GM10248 (cell line): ENCODE measurements at places on chromosomes 3 and 15.
A peak's percentile ranks its signal among the peaks of the same experiment; 100 is the strongest.

GRCh38 chr15:59352683-59353082 is 20.0 kb downstream of the MYO1E start:
- no peak for DNase-seq

DNA sequence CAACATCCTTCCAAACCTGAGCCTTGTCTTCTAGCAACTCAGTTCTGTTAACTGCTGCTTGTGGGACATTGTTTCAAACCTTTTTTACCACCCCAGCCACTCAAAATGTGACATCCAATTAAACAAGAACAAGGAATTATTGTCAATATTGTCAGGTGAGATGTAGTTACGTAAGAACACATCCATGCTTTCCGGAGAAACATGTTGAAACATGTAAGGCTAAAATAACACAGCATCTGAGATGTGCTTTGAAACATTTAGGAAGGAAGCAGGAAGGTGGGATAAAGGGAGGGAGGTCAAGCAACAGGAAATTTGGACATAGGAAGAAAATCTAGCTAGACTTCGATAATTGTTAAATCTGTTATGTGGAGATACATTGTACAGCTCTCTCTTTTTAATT is 50.9 kb upstream of the PRICKLE2 start:
- DNase-seq, result no peak

DNA sequence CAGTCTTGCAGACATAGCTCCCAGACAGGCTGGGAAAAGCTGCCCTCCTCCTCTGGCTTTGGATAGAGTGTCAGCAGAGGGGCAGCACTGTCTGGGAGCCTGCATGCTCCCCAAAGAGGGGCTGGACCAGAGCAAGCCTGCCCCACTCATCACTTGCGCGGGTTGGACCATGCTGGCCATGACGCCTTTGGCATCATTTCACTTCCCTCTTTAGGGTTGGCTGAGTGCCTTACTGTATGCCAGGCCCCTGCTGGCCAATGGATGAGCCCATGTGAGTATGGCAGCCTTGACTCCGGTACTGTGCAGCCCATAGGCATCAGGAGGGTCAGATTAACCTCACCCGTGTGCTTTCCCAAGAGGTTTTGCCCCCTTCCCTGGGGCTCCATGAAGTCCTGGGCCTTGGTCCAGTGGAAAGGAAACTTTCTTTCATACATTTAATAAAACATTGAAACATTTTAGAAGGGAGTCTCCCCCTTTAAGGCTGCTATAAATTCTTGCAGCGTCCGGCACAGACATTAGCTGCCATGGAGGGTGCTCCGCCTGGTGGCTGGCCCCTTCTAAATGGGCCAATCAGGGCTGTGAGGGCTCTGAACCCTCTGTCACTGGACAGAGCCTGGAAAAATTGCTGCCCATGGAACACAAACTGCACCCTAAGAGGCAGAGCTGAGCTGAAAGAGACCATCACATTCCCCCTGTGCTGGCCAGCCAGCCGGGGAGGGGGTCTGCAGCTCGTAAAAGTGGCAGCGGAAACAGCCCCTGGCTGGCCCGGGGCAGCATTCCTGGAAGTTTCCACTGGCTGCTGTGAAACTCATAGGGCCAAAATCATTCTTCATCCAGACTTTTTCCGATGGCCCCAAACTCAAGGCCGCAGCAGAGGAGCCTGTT is 20.8 kb upstream of the DUSP7 start:
- DNase-seq, result no peak

- DNase-seq, result peak; percentile 85
Observed at GRCh38 chr3:141441381-141442364, 45.2 kb upstream of the RASA2 start.

DNA sequence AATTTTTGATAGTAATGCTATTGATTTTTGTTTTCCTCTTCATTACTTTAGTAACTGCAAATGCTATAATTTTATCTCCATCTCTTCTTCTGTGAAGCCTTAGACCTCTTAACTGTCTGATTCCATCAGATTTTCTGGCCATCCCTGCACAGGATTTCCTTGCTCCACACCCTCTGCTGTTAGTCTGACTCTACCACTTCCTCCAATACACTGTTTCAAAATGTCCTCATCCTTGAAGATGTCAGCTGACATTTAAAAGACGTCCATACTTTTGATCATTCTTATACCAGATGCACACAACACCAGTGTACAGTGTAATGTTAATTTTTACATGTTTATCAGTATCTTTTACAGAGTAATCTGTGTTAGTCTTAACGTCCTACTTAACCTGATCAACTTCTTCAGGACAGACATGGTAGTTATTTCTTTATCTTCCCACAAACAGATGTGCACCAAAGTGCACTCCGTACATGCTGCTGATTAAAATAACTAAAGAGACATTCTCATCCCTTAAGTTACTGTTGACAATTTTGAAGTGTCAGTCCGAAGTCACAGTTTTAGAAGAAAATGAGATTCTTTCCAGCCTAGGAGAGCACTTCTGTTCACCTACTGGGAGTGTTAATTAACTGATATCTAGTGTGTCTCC is 102.4 kb upstream of the RASGRP1 start:
- no peak for DNase-seq

GRCh38 chr3:9795207-9795606 is 2.3 kb downstream of the ARPC4 start:
- DNase-seq, result peak; percentile 43

DNA sequence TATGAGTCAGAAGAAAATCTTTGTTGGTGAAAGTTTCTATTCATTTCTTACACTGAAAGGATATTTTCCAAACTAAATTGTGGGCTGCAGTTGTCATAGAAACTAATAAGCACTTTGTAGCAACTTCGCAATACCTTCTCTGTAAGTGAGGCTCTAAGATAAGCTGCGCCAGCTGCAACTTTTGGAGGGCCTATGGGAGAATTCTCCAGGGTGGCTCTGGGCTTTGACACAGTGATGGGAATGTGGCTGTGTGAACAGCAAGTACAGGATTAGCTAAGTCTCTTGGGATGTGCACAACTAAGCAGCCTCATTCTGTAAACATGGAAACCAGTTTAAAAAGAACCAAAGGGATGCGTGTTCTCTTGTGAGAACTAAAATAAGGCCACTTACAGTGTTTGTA is 124.6 kb upstream of the SGO1 start:
- DNase-seq, result no peak

DNA sequence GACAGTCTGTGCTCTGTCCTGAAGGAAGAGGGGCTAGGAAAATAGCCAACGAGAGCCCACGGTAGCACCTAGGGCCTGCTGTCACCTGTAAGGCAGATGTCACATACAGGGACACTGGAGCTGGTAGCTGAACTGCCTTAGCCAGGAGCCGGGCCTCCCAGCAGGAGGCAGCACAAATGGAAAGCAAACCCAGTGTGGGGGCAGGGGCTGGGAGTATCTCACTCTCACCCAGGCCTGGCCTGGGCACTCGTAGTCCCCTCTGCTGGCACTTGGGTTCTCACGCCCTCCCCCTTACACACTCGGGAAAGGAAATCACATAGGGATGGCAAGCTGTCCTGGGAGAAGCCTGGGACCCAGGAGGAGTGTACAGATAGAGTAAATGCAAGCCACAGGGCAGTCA is 173.1 kb upstream of the CHRNA7 start:
- no peak for DNase-seq

- DNase-seq, result no peak
Observed at GRCh38 chr3:171001957-171002694, 24.4 kb downstream of the SLC2A2 start.

GRCh38 chr3:29026286-29026685 is 254.6 kb upstream of the RBMS3 start:
- DNase-seq, result no peak

DNA sequence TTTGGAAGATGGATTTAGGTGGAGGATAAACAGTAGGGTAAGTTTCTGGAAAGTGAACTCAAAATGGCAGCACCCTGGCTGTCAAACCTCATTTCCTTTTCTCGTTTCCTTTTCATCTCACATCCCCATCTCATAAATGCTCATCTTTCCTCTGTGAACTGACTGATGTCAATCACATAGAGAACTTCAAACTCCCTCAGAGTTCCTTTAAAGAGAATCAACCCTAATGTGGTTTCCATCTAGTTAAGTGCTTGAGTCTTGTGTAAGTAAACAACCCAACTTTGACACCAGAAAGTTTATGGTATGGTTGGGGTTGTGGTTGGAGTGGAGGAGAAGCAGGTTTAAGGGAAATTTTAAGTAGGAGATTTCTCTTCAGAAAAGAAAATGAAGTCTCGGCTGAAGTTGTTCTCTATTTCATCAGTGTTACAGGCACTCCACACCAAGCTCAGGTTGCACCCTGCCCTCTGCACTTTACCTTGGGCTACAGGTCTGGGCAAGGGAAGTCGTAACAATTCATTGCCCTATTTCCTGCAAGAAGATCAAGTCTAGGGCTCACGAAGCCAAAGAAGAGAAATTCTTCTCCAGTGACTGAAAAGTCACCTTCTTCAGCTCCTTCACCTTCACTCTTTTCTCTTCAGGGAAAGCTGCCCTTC is 34.4 kb upstream of the TNIK start:
- no peak for DNase-seq

GRCh38 chr15:100245855-100246254 is 95.9 kb downstream of the ADAMTS17 start:
- DNase-seq, result no peak

GRCh38 chr3:124442463-124442862 is 287.8 kb upstream of the UMPS start:
- no peak for DNase-seq

- no peak for DNase-seq
Observed at GRCh38 chr3:147030274-147030673, 376.1 kb downstream of the ZIC4 start.

GRCh38 chr3:11717768-11718636 is 74.3 kb upstream of the VGLL4 start:
- no peak for DNase-seq

DNA sequence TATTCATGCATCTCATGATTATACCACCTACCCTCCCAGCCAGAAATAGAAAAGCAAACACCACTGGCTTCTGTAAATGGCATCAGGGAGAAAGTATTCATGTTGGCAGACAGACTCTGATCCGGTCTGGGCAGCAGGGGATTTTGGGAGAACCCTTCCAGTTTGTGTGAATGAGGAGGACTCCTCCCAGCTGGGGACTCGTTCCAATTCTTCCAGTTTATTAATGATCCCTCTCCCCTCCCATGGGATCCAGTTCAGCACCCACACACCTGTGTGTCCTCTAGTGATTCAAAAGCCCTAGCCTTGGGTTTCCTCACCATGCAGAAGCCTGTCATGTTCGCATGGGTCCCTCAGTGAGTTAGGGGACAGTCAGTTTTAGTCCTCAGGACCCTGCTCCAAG is 110.9 kb downstream of the IQSEC1 start:
- no peak for DNase-seq

- no peak for DNase-seq
Observed at GRCh38 chr15:70433586-70434324, 329.6 kb downstream of the UACA start.

DNA sequence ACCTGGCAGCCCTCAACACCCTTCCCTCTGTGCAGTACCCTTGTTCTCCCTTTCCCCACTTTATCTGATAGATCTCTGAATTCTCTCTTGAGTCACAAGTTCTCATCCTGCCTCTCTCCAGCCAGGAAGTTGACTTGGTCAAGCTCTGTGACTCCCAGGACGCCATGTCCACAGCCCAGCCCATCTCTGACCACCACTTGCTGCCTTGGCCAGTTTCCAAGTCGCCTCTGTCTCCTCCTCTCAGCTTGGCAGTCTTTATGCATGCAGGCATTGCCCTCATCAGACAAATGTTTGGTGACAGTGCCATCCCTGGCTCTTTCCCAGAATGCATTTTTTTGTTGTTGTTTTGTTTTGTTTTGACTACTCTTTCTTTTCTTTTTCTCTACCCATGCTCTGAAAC is 25.7 kb downstream of the ZNF35 start:
- DNase-seq, result no peak

DNA sequence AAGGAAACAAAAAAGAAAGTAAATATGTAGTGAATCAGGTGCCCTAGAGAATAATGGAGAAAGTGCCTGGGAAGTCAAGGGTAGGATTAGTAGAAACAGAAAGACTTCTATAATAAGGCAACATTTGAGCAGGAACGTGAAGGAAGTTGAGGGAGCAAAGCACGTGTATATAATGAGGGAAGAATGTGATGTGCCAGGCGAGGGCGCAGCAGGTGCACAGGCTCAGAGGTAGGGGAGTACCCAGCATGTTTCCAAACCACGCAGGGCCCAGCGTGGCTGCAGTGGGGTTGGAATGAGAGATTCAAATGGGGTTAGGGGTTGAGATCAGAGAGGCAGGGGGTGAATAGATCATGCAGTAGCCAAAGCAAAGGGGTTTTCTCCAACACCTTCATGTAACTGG is 91.9 kb upstream of the VGLL4 start:
- DNase-seq, result no peak

- DNase-seq, result no peak
Observed at GRCh38 chr3:16028604-16029003, 145.9 kb upstream of the GALNT15 start.
